CD4-positive, alpha-beta T cell treated with Interleukin-17A for 1 hour (primary cell): ENCODE measurements at places on chromosomes 2 and 18.

- no peak for DNase-seq
These were observed 290.5 kb downstream of the CLIP4 start for GRCh38 chr2:29405707-29406106.

GRCh38 chr2:5877360-5877759, 185.2 kb downstream of the SOX11 start:
- DNase-seq: no peak

DNA sequence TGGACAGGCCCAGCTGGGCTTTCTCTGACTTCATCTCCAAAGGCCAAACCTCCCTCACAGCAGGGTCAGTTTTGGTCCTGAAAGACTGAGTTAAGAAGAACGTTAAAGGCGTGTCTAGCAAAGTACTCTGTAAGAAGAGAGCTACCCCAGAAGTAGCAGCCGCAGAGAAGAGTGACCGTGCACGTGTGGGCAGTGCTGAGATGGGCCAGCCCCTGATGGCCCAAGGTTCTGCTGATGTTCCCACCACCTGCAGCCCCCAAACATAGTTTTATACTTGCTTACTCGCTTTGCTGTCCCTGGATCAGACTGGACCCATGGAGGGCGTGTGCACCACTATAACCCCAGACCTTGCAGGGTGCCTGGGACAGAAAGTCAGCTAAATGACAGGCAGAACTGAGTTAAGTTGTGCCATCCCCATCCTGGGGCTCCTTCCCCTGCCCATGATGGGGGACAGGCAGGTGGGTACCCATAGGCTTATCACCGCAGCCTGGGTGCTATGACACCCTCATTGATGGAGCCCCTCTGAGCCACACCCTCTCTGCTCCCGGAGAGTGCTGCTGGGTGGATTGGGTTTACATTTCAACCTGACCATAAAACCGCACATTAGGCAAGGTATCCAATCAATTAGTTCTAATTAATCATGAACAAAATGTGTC, 367.3 kb upstream of the HS6ST1 start:
- DNase-seq: no peak

DNA sequence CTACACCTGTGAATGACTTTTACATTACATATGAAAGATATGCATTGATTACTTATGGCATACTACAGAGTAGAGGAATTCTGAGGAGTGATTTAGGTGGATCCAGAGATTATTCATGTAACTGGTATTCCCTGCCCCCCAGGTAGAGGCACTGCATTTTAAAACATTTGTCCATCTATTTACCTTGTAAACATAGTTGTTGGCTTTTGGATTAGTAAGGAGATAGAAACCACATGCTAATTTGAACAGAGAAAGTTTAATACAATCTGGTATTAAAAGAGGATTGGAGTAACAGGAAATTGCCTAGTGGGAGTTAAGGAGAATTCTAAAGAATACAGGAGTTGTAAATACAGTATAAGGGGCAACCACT, 15.9 kb downstream of the GALNT3 start:
- no peak for DNase-seq

DNA sequence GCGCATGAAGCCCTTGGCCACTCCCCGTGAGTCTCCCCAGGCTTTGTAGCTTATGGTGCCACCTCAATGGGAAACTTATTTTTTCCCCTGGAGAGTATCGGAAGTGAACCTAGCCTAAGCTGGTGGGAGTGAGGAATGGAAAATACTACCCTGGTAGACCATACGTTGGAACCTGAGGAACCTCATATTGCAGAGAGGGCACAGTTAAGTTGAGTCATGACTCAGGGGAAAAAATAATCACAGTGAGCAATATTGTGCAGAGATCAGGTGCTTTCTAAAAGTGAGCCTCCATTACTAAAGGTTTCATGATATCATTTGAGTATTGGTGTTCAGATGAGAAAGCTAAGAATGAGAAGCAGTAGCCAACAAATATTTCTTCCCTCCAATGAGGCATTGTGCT, 360.5 kb upstream of the NT5C1B start:
- DNase-seq: no peak

GRCh38 chr2:172423160-172423559, 4.2 kb upstream of the ITGA6 start:
- no peak for DNase-seq

DNA sequence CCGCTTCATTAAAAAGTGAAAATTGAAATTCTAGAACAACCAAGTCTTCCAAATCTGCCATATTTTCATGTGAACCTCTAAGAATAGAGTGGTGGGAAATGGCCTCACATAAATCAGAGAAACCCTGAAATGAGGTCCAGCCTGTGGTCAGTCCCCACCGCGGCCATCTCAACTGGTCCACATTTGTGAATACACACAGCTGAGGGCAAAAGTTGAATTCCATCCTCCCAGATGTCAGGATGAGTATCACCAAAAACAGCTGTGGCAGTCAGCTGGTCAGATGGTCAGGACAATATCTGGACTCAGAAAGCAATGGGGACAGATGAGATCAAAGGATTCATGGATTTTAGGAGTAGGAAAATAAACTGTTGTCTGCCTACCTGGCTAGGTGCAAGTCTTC, 219.4 kb upstream of the NCKAP5 start:
- DNase-seq: no peak
